ENCODE measurements at places on chromosomes 12 and 14.

DNA sequence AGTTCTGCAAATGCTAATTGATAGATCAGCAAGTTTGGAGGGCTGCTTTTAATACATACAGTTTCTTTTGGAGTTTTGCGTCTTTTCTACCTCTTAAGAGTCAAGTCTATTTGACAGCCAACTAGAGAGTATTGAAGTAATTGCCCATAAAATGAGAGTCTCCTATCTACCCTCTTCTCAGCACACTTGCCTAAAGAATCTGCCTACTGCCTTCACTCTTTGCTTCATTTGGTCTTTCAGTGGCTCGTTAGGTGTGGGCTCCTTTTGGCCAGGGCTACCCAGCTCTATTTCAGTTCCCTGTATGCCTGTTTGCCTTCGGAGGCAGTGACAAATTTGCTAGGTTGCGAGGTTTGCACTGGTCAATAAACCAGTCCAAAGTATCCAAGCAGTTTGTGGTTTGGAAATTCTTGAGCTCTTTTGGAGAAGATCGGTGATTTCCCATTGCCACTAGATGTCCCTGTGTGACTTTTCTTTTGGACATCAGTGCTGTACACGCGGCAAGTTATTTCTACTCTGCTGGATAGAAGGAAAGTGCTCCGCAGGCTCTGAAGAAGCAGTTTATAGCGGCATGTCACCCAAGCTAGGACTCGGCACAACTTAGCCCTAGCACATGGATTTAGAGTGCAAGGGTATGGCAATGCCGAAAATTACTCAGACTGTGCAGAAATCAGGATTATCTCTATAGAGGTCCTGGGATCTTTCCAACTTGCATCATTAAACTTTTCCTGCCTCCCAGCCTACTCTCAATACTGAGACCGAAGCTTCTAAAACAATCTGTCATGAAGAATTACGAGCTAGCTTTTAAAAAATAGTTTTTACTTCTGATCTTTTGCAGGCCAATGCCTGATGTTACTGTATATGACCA, 38.6 kb downstream of the MGST1 start:
- DNase-seq, result peak; percentile 25

DNA sequence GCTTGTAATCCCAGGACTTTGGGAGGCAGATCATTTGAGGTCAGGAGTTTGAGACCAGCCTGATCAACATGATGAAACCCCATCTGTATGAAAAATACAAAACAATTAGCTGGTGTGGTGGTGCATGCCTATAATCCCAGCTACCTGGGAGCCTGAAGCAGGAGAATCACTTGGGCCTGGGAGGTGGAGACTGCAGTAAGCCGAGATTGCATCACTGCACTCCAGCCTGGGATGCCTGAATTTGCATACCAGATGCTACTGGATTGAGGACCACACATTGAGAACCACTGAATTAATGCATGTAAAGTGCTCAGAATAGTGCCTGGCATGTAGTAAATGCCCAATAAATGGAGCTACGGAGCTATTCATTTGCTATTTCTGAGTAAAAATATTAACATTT, 14.9 kb upstream of the MYH7 start:
- no peak for DNase-seq

- peak; percentile 72 for DNase-seq
These were observed 110.7 kb downstream of the BTG1 start for GRCh38 chr12:92034858-92035401.

- DNase-seq, result no peak
These were observed 3.4 kb downstream of the PPTC7 start for GRCh38 chr12:110579535-110580253.

DNA sequence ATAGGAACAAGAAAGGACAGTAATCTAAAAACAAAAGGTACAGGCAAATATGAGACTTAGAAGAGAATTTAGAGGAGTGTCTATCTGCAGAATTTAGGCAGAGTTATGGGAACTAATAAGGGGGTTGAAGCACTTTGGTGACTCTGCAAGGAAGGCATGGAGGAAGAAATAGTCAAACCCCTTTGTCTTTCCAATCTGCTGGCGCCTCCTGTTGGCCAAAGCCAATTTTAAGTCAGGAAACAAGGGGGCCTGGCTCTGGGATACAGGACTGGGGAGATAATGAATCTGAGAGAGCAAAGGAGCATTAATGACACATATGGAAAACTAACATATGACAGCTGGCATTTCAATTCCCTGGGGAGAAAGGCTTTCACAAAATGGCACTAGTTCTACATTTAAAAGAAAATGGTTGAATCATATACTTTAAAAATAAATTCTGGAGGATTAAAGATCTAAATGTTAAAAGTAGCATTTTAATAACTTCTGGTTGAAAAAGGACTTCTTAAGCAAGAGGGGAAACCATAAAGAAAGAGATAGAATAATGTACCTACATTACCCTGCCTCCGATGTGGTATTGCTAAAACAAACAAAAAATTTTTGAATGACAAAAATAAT, 48.5 kb upstream of the CSRP2 start:
- peak; percentile 47 for DNase-seq

GRCh38 chr12:120865098-120865497, 39.1 kb downstream of the SPPL3 start:
- no peak for DNase-seq

DNA sequence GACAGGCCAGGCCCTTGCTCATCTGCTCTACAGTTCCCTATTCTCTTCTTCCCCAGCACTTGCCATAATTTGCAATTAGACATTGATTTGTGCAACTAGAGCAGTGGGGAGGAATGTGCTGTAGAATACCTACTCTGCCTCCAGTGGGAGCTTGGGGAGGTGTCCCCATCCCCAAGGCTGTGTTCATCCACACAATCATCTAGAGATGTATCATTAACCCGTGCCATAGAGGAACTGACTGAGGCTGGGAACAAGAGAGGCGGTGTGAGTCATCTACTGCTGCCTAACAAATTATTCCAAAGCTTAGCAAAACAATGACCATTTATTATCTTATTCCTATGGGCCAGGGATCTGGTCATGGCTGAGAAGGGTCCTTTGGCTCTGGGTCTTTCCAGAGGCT, 5.1 kb upstream of the OTUB2 start:
- DNase-seq, result no peak

GRCh38 chr14:37179896-37180502, 7.6 kb upstream of the SLC25A21 start:
- no peak for DNase-seq

- no peak for DNase-seq
These were observed 666.6 kb downstream of the DIO2 start for GRCh38 chr14:79544698-79545070.
